ENCODE measurements at places on chromosomes 3 and 15.

DNA sequence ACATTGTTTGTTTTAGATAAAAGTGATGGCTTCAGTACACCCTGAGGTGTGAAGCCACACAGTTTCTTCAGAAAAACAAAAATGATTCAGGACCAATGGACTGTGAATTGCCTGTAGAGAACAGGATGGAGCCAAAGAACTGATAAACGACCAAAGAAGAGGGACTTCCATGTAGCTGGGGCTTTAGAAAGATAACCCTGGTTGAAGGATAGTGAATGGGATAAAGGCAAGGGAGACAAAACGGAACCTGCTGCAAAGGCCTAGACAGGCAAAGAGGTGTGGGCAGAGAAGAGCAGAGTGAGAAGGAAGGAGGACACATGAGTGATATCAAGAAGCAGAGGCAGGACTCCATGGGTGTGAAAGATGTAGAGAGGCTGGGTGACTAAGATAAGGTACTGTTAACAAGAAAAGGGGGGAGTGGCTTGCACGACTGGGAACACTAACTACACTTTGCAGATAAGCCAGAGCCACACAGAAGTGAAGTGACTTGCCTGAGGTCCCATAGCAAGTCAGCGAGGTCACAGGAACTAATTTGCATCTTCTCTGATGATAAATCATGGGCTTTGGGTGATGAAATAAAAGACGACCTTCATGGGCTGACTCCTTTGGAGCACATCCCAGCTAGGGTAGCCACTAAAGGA is 44.3 kb downstream of the RAB6B start:
- DNase-seq: no peak

- no peak for DNase-seq
Observed at GRCh38 chr15:89775815-89776214, 317 bp upstream of the MESP2 start.

GRCh38 chr3:10512687-10513086 is 7.3 kb upstream of the ATP2B2 start:
- no peak for DNase-seq

- DNase-seq: no peak
Observed at GRCh38 chr3:67109651-67110204, 111.6 kb downstream of the KBTBD8 start.

DNA sequence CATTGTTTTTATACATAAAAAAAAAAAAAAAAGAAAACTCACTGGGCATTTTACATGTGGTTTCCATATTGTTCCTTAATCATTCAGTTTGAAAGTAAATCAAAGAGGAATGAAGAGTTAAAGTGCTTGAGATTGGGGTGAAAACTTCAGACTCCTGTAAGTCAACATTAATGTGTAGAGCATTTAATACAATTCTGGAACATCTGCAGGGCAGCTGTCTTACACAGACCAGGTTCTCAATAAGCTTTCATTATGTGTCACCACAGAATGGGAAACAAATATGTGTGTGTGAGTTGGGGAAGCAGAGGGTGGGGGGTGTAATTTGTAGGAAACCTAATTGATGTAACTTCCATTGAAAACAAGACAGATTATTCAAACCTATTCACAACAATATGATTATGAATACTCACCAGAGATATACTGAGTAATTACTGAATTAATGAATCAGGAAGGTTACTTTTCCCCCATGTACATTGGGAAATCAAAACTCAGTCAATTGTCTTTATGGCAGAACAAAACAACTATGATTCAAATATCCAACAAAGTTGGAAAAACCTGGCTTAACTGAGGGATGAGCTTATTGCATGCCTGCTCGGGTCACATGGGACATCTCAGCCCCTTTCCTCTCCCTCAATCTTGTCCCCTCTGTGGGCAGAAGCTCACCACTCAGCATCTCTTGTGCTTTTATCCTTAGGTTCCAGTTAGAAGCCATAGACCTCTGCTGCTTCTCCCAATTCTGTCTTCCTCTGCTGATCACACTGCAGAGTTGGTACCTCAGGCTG is 281.2 kb upstream of the THBS1 start:
- DNase-seq: no peak

DNA sequence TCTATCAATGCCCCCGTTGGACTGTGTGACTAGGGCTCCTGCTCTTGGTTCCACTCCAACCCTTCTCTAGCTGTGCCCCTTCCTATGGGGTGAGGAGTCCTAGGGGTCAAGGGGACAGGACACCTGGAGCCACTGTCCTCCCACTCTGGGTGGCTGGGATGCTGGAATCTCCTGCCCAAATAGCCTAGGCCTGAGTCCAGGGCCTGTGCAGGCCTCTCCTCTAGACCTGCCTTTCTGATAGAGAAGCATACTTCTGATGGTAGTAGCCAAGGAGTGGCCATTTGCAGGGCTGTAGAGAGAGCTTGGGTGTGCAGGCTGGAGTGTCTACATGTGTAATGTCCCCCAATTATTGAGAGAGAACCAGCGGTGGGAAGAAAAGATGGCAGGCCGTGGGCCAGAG is 54.2 kb downstream of the ITGA11 start:
- no peak for DNase-seq

GRCh38 chr3:194657439-194657838 is 14.6 kb downstream of the LSG1 start:
- no peak for DNase-seq

- no peak for DNase-seq
Observed at GRCh38 chr3:166209701-166210100, 372.5 kb upstream of the BCHE start.

DNA sequence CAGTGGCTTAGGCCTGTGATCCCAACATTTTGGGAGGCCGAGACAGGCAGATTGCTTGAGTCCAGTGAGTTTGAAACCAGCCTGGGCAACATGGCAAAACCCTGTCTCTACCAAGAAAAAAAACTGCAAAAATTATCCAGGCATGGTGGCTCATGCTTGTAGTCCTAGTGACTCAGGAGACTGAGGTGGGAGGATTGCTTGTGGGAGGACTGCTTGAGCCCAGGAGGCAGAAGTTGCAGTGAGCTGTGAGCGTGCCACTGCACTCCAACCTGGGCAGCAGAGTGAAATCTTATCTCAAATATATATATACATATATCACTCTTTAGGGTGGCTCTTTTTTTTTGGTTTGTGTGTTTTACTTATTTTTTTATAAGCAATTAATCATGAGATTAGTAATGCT is 83.7 kb upstream of the WDR72 start:
- DNase-seq: no peak

- DNase-seq: no peak
Observed at GRCh38 chr3:57393977-57394376, 101.5 kb upstream of the ASB14 start.

- no peak for DNase-seq
Observed at GRCh38 chr15:51312166-51313073, 26.0 kb downstream of the CYP19A1 start.

DNA sequence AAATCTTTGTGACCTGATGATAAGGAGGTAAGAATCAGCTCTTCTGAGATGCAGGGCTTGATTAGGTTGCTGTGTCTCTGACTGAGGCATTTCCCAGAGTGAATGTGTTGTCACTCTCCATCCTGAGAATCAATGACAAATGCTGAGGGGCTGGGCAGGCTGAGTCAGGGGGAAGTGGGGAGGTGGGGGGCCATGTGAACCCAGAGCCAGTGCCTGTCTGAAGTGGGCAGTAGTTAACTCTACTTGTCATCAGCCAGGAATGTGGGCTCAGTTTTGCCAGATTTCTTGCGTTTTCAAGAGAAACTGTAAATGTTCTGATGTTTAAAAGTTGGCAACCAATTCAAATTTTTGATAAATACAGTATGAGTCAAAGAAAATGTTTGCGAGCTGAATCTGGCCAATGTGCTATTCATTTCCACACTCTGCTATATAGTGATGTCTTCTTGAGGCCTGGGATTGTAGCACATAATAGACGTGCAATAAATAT is 3.1 kb upstream of the BNC1 start:
- DNase-seq: no peak

GRCh38 chr15:75202251-75203016 is 752 bp downstream of the C15orf39 start:
- no peak for DNase-seq

DNA sequence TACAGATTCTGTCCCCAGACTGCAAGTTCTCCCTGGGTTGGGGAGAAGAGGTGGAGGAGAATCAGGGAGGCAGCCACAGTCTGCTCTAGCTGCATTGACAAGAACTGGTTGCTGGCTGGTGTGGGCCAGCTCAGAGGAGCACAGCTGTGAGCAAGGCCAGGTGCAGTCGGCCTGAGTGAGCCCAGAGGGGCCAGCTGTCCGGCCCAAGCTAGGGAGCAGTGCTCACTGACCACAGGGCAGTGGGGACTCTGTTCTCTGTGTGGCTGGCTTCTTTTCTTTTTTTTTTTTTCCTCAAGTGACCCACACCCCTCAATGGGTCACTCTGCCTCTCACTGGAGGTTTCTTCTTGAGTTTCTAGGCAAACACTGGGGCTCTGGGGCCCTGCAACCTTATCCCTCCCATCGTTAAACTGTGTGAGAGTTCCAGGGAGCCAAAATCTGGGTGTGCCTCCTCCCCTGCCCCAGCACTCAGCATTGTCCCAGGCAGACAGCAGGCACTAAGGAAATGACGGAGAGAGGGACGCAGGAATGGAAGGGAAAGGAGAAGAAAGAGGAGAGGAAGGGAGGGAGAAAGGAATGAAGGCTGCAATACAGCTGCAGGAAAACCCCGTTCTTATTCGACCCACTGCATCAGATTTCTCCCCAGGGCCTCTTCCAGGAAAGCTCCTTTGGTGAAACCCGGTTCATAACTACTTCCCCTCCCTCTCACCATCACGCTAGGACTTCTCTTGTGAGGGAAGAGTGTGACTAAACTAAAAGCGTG is 37.7 kb upstream of the HES1 start:
- DNase-seq: no peak

DNA sequence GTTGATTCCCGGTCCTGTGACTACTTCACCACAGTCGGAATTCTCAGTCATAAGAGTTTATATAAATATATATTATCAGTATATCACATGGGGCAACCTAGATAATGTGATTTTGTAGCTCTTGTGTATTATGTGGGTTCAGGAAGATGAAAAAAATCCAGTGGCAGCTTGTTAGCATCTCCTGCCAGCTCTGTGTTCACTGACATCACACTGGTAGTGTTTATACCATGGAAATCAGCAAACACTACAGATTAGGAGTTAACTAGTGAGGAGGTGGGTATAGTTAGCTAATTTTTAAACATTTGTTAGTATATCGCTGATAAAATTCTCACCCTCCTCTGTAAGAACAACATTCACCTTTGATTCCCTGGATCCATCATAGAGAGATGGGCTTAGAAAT is 44.5 kb upstream of the KCNMB2 start:
- DNase-seq: no peak

- no peak for DNase-seq
Observed at GRCh38 chr15:89714775-89715174, 24.2 kb downstream of the WDR93 start.

- no peak for DNase-seq
Observed at GRCh38 chr3:31534065-31534425, 1.3 kb downstream of the STT3B start.

- no peak for DNase-seq
Observed at GRCh38 chr3:55157731-55158130, 229.9 kb upstream of the LRTM1 start.

DNA sequence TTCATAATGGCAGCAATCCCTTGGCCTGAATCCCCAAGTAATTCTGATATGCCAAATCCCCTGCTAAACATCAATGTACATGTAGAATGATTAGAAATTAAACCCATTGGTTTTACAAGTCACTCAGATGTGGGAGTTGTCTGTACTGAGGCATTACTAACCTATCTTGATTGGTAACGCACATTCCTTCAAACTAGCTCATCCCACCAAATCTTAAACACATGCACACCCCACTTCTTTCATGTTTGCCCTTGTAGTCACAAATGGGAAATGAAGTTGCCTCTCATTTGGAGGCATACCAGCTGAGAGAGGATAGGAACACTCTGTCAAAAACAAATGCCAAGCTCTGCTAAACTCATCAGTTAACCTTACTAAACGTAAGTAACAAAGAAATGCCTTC is 29.1 kb upstream of the MAN2C1 start:
- DNase-seq: no peak

DNA sequence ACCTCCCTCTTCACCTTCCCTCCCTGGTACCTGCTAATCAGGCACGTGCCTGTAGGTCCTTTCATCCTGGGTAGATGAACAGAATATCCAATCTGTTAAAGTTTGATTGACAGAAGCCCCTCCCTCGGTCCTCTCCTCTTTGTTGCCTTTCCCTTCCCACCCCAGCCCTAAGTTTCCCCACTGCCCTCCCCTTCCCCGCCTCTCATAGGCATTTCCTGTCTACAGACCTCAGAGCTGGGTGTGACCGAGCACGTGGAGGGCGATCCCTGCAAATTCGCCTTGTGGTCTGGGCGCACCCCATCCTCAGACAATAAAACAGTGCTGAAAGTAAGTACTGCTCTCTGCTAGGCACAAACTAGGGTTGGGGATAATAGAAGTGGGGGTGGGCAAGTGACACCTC is 239.2 kb upstream of the UMPS start:
- DNase-seq: no peak

DNA sequence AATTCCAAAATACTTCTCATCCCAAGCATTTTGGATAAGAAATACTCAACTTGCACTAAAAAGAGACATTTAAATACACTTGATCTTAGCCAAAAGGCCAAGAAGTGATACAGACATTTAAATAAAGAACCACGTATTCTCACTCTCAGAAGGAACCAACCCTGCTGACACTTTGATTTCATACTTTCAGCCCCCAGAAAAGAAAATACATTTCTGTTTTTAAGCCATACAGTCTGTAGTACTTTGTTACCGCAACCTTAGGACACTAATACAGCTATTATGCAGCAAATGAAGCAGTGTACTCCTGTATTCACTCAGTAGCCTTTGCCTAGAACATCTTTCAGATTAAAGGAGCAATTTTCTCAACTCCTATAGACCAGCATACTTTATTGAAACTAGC is 86.7 kb downstream of the TBC1D5 start:
- no peak for DNase-seq

- DNase-seq: no peak
Observed at GRCh38 chr15:83747050-83747717, 93.3 kb downstream of the ADAMTSL3 start.

DNA sequence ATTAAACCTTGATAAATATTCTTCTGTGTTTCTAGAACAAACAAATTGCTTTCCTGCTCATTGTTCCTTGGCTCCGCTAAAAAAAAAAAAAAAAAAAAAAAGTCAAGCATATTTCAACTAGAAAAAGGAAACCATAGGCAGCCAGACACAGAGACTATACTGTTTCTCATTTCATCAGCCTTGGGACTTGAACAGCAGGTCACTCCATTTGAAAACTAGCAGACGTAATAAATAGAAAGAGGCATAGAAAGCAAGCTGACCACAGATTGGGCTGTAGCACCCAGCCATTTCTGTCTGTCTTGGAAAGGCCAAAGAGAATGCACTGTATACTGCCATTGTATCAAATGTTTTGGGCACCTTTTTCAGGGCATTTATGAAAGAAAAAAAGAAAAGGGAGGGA is 697.1 kb downstream of the NLGN1 start:
- no peak for DNase-seq

GRCh38 chr3:126202276-126202675 is 21.9 kb upstream of the ALDH1L1 start:
- DNase-seq: no peak

DNA sequence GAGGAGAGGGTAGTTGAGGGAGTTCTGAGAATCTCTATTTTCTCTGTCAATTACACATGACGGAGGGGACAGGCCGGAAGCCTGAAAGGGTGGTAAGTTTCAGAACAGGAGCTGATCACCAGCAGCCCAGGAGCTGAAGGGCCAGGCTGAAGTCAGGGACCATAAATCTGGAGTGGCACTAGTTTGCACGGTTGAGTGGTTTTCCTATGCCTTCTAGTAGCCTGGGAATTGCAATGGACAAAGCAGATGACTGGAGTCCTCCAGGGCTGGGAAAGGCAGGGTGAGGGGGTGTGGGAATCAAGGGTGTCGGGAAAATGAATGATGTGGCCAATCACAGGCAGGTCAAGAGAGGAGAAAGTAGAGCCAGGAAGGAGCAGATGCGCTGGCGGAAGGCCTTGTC is 72.5 kb downstream of the MAGEF1 start:
- DNase-seq: no peak
